ENCODE measurements at places on chromosomes 4 and X. TPM values are rescaled to one million over a fixed set of nuclear protein-coding genes. Genes with fewer than 3 reads are reported as not detected.

Gene H2BW2
- polyA plus RNA-seq = not detected

Gene SEL1L3
- 56.1 TPM for polyA plus RNA-seq

Gene CABS1
- not detected for polyA plus RNA-seq

Gene FGFR3
- 2.1 TPM for polyA plus RNA-seq

Gene RBM46
- polyA plus RNA-seq = not detected

Gene DCX
- 0.03 TPM for polyA plus RNA-seq

Gene MSANTD1
- 0.11 TPM for polyA plus RNA-seq

Gene MSX1
- polyA plus RNA-seq = 0.86 TPM

Gene CYLC1
- not detected for polyA plus RNA-seq

Gene CENPE
- polyA plus RNA-seq = 0.56 TPM

Gene CD40LG
- polyA plus RNA-seq = not detected

Gene CLIC2
- 1.1 TPM for polyA plus RNA-seq

Gene CD99
- polyA plus RNA-seq = 8.3 TPM

Gene RTL5
- 3.5 TPM for polyA plus RNA-seq

All from Purkinje cell (primary cell).